ENCODE measurements at places on chromosomes 2 and 18.

GRCh38 chr2:156526950-156527636 is 90.9 kb downstream of the GPD2 start:
- DNase-seq: no peak

DNA sequence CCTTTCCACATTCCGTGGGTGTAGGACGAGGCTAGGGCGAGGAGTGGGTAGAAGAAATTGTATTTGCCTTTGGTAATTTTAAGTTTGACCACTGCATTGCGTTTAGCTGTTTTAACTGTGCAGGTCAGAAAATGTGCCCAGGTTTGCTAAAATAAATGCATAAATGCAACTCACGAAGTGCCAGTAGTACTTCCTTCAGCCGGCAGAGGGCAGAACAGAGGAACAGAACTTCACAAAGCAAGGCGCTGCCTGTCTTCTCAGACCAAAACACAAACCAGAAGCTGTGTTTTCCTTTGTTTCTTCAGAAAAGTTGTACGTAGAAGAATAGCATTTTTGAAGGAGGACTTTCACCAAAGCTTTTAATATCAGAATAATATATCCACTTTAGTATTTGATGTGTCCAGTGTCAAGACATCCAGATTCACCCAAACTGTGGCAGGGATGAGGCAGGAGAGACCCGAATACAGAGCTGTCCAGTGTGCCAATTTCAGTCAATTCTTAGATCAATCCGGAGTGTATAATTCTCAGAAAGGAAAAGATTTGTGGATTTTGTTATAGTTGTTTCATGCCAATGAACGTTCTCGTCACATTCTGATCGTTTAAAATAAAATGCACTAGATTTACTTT is 348.6 kb downstream of the DLGAP1 start:
- DNase-seq: peak; percentile 43

DNA sequence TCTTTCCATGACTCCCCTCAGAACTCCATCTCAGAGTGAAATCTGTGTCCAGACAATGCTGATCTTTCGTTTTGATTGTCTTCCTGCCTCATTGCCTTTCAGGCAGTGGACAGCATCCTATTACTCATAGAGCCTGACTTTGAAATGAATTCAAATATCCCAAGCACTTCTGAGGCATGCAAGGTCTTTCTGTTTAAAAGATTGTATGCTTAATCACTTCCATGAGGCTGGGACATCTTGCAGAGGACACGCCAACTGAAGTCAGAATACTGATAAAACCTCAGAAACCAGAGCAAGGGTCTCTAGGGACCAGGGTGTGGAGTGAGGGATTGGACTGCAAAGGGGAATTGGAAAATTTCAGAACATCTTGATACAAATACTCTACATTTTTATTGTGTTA is 836.5 kb upstream of the ID2 start:
- DNase-seq: no peak

- no peak for DNase-seq
These were observed 346.0 kb downstream of the CYRIA start for GRCh38 chr2:16319551-16320121.

- no peak for DNase-seq
These were observed 199.4 kb downstream of the ZEB2 start for GRCh38 chr2:144320491-144320890.

GRCh38 chr18:78319264-78319663 is 660.4 kb upstream of the SALL3 start:
- no peak for DNase-seq

DNA sequence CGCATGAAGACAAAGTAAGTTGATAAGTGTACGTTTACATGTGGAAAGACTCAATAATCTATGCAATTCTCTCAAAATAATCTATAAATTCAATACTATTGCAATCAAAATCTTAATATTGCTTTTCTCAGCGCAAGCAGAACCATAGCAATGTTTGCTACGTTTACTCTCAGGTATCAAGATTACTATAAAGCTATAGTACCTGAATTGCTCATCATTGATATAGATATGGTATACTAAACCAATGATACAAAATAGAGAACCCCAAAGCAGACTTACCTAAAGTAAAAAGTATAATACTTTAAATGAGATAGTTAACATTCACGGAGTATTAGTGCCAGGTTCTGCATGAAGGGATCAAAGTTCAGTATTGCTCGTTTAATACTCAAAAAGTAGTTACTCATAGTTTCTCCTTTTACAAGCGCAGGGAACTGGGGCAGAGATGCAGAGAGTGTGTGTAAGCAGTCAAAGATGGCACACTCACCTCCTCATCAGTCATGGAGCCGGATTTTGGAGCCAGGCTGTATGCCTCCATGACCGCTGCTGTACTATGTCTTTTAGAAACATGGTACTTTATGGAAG is 391.0 kb upstream of the ID2 start:
- DNase-seq: no peak

GRCh38 chr2:219174146-219174545 is 2.6 kb downstream of the CNPPD1 start:
- no peak for DNase-seq

DNA sequence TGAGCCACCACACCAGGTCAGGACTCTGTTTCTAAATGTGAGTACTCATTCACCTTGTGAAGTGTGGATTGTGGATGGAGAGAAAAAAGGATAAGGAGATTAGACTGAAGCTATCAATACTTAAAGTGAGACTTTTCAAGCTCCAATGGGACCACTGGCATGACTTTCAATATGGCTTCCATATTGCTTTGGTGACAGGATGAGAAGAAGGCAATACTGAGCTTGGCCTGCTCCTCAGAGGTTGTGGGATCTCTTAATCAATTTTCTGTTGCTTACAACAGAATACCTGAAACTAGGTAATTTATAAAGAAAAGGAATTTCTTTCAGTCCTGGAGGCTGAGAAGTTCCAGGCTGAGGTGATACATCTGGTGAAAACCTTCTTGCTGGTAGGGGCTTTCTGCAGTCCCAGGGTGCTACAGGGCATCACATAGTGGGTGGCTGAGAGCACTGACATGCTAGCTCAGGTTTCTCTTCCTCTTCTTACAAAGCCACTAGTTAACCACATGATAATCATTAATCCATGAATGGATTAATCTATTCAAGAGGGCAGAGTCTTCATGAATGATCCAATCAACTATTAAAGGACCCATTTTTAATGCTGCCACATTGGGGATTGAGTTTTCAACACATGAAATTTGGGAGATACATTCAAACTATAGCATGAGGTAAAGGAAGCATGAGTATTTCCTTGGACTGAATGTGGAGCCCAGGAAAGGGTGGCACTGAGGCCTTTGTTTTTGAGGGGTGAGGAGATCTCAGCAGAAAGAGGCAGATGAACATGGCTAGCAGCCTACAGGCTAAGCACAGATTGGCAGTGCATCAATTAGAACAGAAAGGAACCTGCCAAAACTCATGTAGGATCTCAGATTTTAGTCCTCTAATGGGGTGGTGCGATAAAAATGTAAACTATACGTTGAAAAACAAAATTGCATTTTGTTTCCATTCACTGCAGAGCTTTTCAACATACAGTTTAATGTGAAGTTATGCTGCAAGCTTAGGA is 274.5 kb downstream of the PIK3C3 start:
- no peak for DNase-seq

DNA sequence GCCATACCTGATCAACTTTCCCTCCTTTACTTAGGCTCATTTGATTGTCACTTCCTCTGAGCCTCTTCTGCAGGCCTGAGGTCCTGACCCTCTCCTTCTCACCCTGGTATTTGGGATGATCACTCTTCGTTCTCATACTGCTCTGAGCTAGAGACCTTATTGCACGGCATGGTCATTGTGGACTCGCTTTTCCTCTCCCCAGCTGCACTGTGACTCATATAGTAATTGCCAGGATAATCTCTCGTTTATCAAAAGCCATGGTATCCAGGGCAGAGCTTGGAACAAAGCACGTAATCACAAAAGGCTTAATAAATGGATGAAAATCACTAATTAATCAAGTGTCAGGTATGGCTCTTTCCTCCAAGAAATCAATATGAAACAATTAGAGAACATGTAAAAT is 40.9 kb upstream of the TRIB2 start:
- no peak for DNase-seq

- DNase-seq: no peak
These were observed 42.3 kb upstream of the ATIC start for GRCh38 chr2:215269397-215270117.

GRCh38 chr2:1791006-1791605 is 46.8 kb upstream of the PXDN start:
- no peak for DNase-seq

- no peak for DNase-seq
These were observed 33.1 kb downstream of the CHN1 start for GRCh38 chr2:174971868-174972781.

DNA sequence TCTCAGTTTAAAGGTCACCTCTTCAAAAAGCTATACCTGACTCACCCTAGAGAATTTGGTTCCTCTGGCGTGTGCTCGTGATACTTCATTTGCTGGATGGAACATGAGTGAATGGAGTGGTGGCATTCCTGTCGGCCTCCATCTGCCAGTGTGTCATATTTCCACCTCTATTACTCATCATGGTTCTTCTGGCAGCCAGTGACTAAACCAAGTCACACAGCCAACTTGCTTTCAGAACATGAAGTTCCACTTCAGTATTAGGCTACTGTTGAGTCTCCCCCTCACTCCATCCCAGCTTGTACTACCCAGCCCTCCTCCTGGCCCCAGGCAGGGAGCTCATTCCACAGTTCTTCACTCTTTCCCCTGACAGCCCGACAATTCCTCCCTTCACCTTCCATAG is 169.8 kb downstream of the MREG start:
- no peak for DNase-seq
